ENCODE measurements at places on chromosomes 11 and 22. TPM values are rescaled to one million over a fixed set of nuclear protein-coding genes. Genes with fewer than 3 reads are reported as not detected.

GRCh38 chr11:121318848-121319834, 26.6 kb downstream of the SC5D start:
- no peak for DNase-seq

- DNase-seq: no peak
These were observed 9.0 kb upstream of the RDX start for GRCh38 chr11:110305169-110306018.

DNA sequence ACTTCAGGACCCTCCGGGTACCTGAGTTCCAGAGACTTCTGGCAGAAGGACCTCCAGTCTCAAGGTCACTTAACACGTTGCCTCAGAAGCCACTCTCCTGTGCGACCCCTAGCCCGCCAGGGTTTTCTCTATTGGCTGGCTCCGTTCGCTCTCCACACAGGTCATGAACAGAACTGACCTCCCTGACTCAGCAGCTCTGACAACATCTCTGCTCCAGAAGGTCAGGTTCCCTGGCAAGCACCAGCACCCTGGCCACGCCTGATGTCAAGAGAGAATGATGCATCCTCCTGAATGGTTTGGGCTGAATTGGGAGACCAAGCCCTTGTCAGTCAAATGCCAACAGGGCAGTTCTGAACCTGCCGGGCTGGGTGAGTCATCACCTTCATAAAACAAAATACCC, 84.3 kb upstream of the TMEM45B start:
- no peak for DNase-seq

GRCh38 chr11:69721745-69722144, 17.9 kb upstream of the FGF19 start:
- peak; percentile 34 for DNase-seq

KCNC1 gene
- total RNA-seq: 0.50 TPM

OR2AG1 gene
- total RNA-seq: not detected

HBB gene
- total RNA-seq: 25.8 TPM

Data from left colon (tissue), 2 donors.